CD4-positive, alpha-beta T cell treated with Interleukin-17A for 4 hours (primary cell): ENCODE measurements at places on chromosomes 2 and 18.

- no peak for DNase-seq
Measured at GRCh38 chr2:69278366-69278765, 108.7 kb downstream of the GFPT1 start.

GRCh38 chr2:239829326-239829725, 195.8 kb downstream of the NDUFA10 start:
- no peak for DNase-seq

- no peak for DNase-seq
Measured at GRCh38 chr18:21242141-21242779, at the start of gene GREB1L. Gene GREB1L, plus strand, starts transcription at chr18:21242232. Its CDS starts 141,287 bp downstream, at chr18:21383519.

DNA sequence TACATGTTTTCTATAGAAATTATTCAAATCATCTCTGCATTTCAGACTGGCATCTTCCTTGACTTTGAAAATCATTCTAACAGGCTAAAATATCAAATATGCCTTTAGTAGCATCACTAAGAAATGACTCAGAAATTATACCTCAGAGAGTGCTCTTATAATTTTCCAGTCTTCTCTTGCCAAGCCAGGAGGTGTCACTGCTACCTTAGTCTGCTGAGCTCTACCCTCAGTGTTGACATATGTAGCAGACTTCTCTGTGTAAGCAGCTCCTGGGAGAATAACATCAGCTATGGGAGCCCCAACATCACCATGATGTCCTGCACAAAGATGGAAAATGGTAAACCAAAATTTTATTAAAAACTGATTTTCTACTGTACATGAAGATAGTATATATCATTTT, 31.6 kb downstream of the NDUFS1 start:
- no peak for DNase-seq

- DNase-seq, result peak; percentile 71
Measured at GRCh38 chr18:77124452-77124922, 8.1 kb downstream of the MBP start.
